ENCODE measurements at places on chromosomes 6 and 20. TPM values are rescaled to one million over a fixed set of nuclear protein-coding genes. Genes with fewer than 3 reads are reported as not detected.

GRCh38 chr6:93416571-93417420, 2.6 kb downstream of the EPHA7 start:
- DNase-seq: no peak

- no peak for DNase-seq
These were observed 55.6 kb downstream of the ARMC2 start for GRCh38 chr6:108903796-108904195.

- DNase-seq: no peak
These were observed 185.6 kb downstream of the GPX5 start for GRCh38 chr6:28711325-28711724.

The DDRGK1 gene
- 77.4 TPM for total RNA-seq

The ENPP3 gene
- not detected for total RNA-seq

Measured in glomerular endothelial cell (primary cell).